H7 (cell line): ENCODE measurements at places on chromosomes 1 and 21.
A peak's percentile ranks its signal among the peaks of the same experiment; 100 is the strongest.

GRCh38 chr1:3672231-3672970 lies 20.1 kb downstream of the TP73 start:
- no peak for DNase-seq

DNA sequence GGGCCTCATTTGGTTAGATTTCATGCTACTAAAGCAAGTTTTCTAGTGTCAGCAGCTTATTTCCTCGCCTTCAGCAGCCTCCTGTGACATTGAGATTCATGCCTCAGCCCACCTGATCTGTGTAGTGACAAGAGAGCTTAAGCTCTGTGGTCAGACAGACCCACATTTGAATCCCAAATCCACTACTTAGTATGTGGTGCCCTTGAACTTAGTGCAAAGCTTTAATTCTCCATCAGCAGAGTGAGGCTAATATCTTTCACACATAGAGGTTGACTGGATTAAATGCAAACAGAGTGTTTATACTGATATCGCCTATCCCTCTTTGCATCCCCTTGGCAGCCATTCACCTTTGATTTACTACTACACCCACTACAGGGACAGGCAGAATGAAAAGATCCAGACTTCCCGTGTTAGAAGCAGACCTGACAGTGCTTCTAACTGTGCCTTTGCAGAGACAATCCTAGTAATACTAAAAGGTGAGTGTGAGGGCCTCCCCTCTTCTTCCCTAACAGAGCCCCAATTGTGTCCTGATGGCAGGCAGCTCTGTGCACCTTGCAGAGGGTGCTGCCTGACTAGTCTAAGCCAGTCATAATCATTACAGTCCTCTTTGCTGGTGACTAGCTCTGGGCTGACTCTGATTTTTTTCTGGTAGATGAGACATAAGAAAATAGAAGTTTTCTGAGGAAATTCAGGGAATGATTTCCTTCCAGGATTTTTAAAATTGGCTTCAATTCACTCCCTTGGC lies 264.0 kb downstream of the CTH start:
- no peak for DNase-seq

GRCh38 chr1:229596925-229597699 lies 28.8 kb downstream of the TAF5L start:
- DNase-seq: no peak

DNA sequence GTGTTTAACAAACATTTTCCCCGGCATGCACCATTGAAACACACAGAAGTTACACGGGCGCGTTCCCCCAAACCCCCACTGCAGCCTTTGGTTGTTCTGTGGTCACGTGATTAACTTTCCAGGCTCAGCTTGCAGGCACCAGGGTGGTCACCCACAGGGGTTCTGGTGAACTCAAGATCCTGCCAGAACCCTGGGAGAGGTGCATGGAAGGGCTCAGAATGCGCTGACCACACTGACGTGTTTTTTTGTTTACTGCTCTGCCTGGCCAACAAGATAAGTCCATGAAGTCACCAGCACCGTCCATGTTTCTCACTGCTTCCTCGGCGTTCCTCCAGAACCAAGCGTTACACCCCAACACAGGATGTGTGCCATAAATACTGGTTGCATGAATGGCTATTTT lies 229.5 kb upstream of the VAMP3 start:
- no peak for DNase-seq

DNA sequence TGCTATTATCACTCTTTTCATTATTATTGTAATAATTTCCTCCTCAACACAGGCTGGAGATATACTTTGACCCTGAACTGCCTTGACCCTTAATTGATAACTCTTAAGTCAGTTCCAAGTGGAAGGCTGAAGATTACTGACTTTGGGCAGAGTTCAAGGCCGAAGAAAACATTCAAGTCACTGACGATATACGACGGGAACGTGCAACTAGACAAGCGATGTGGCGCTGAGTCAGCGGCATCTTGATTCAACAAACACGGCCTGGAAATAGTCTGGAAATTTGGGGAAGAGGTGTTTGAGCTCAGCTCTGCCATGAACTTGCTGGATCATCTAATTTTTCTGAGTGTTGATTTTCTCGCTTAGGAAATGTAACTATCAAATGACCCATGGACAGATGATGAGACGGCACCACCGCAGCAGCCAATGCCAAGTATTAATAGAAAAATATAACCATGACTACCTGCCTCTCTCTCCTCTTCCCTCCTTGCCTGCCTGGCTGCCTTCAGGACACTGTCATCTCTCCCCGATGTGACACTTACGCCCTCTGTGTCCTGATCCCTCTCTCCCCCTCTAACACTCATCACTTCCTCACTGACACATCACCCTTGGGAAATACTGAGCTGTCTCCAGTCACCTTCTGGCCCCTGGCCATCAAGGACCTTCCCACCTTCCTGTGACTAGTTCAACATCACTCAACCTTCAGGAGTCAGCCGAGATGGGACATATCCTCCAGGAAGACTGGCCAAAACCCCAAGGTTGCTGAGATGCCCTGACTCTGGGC lies 49.4 kb downstream of the TMCO4 start:
- DNase-seq: no peak

DNA sequence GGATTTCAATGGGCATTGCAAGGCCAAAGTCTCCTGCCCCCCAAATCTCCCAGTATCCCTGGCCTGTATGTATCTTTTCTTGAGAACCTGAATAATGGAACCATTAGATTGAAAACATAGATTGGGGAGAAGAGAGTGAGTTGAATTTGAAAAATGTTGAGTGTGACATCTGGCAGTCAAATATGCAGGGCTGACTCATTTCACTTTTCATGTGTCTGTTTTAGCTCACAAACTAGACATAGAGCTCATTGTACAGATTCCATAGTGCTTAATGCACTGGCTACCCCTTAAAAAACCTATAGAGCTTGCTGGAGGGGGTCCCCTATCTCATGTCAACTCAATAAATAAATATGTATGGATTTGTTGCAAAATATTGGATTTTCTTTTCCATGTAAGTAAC lies 30.8 kb downstream of the DDR2 start:
- DNase-seq: no peak

- no peak for DNase-seq
These were observed 6.5 kb downstream of the NR0B2 start for GRCh38 chr1:26907071-26907917.

GRCh38 chr21:41431788-41432548 lies 5.9 kb downstream of the MX1 start:
- DNase-seq: no peak

DNA sequence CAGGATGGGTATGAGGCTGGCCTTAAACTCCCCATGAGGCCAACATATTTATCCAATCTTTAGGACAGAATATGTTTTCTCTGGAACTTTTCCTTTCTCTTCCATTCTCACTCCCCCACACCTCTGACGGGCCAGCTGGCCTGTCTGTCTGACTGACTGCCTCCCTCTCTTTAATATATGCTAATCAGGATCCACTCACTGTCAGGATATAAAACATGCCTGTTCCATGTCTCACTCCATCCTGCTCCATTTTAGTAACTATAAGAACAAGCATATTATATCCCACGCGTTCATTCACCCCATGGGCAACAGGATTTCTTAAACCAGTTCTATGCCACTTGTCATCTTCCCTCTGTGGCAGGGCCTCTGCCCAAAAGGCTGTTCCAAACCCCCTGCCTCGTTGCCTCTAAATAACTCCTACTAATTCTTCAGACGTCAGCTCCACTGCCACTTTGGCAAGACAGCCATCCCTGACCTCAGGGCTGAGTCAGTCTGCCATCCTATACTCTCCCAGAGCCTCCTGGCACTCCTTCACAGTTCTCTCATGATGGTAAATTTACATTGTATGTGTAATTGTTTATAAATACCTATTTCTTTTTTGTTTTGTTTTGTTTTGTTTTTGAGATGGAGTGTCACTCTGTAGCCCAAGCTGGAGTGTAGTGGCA lies 84.3 kb upstream of the SPATA6 start:
- no peak for DNase-seq

DNA sequence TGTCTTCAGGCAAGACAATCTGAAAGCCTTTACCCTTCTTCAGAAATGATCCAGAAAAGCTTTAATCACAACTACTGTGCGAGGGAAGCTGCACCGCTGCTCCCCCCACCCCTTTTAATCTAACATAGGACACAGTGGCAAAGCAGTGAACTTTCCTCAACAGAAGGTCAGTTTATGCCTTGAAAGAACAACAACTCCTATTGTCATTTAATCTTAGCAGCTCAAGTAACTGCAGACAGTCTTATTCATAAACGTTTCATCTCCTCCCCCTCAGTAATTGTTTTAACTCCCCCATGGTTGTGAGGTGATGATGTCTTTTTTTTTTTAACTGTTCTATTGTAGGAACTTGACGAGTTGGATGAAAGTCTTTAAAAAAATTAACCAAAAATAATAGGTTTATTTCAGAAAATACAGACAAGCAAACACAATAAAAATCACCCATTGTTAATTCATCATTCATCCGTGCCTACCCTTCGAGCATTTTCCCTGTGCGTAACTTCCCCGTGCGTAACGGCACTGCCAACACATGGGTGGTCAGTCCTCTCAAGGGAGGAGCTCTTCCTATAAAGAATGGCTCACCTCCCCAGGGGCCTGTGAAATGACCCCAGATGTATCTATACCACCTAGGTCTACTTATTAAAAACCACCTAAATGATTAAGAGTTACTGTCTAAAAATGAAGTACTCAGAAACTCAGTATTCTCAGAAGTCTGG lies 3.3 kb upstream of the ADAR start:
- no peak for DNase-seq

GRCh38 chr1:15088281-15088971 lies 65.1 kb upstream of the TMEM51 start:
- no peak for DNase-seq

DNA sequence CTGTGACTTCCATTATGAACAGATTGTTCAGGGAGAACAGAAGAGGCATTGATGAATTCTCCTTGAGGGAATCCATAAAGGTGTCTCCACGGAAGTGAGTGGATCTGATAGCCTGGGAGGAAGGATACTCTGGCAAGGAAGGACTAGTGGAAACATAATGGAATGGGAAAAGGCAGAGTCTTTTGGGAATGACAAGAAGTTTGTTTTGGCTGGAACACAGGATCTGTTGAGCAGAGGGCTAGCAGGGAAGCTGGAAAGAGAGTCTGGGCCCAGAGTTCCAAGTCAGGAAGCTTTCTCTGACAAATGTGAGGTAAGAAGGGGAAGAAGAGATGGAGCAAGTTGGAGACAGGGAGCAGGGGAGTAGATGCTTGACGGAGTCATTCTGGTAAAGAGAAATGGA lies 8.1 kb downstream of the ADAMTS5 start:
- no peak for DNase-seq

DNA sequence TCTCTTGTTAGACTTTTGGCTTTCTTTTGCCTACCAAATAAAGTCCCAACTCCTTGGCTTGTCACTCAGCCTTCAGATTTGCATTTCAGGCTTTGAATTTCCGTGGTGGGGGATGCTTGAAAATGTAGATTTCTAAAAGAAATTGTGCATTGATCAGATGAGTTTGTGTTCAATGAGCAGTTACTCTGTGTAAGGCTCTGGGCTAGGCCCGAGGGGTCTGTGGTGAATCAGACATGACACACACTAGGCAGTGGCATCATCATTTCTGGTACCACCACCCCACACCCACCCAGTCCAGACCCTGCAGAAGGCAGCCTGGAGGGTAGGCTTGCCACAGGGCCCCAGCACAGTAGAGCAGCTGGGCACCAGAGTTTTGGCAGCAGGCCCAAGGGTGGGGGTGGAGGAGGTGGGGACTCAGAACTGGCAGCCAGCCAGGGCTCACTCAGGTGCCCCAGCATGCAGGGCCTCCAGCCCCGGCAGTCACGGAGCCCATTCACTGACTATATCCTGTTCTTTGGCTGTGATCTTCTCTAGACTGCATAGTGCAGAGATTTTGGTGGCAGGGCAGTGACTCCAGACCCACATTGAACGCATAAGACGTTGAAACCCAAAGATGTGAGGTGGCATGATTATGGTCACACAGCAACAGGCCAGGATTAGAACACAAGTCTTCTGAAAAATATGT lies 97.2 kb upstream of the ARTN start:
- no peak for DNase-seq

- DNase-seq: peak; percentile 32
These were observed 17.4 kb upstream of the HNRNPU start for GRCh38 chr1:244881552-244882280.

DNA sequence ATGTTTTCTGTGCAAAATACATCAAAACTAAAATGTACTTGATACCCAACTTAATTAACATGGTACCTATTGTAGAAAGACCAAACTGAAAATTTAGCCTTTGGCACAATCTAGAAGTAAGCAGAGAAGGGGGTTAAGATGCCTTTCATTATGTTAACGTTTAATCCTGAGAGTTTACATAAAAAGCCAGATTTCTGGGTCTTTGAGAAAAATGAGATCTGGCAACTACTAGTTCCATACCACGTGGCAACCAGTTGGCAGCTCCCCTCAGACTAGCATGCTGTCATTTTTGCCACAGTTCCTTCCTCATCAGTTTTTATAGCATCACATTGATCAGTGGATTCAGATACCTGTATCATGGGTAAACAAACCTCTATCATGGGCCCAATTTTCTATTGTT lies 1.5 kb downstream of the RO60 start:
- DNase-seq: no peak

GRCh38 chr21:24514081-24514733 lies 1093.1 kb downstream of the MRPL39 start:
- no peak for DNase-seq

GRCh38 chr21:36571556-36571955 lies 91.6 kb upstream of the CLDN14 start:
- DNase-seq: no peak

DNA sequence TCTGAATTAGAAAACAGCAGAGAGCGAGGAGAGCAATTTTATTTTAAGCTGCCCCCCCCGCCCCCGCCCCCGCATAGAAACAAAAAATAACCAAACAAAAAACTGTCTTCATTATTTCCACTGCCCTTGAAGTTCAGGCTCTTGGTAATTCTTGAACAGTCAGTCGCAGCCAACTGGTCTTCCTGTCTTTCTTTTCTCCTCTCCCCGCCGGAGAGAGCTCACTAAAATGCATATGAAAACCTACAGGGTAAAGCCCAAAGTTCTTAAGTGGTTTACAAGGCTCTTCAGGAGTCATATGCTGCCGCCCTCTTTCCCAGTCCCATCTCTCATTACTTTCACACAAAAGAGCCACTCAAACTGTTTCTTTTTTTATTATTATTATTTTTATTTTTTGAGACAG lies 1.1 kb upstream of the ANKRD35 start:
- DNase-seq: no peak

DNA sequence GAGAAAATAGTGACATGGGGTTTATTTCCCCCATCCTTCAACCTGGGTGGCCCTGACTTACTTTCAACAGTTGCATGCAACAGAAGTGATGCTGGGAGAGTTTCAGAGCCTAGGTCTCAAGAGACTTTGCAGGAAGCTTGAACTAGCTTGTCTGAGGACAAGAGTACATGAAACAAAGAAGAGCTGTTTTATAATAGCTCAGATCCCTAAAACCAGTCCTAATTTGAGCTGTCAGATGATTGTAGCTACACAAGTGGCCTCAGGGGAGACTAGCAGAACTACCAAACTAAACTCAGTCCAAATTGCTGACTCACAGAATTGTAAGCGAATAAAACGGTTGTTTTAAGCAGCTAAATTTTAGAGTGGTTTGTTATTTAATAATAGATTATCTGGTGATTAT lies 17.1 kb downstream of the RC3H1 start:
- DNase-seq: peak; percentile 19

- peak; percentile 24 for DNase-seq
These were observed 8.9 kb upstream of the NDUFS5 start for GRCh38 chr1:39017266-39017665.
